ENCODE measurements at places on chromosomes 3 and 15.

DNA sequence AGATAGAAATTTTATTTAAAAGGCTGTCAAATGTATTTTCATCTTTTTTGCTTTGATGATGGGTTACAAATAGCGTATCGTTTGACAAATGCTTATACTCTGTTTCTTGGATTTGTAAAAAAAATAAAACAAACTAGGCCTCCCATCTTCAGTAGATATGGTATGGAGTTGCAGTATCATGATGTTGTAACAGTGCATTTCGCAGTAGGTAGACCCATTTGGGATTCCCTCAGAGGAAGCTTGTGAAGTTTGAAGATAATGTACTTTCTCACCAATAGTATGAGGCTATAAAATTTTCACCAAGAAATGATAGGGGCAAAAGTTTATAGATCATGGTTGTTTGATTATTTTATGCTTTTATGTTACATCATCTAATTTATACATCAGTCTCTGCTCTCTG is 10.8 kb downstream of the MBNL1 start:
- no peak for DNase-seq

- no peak for DNase-seq
Measured at GRCh38 chr15:68378595-68378994, 53.4 kb downstream of the ITGA11 start.

- no peak for DNase-seq
Measured at GRCh38 chr3:115330430-115330829, 183.3 kb upstream of the ZBTB20 start.

GRCh38 chr15:22265970-22266369 is 185.6 kb downstream of the OR4M2 start:
- DNase-seq: no peak

DNA sequence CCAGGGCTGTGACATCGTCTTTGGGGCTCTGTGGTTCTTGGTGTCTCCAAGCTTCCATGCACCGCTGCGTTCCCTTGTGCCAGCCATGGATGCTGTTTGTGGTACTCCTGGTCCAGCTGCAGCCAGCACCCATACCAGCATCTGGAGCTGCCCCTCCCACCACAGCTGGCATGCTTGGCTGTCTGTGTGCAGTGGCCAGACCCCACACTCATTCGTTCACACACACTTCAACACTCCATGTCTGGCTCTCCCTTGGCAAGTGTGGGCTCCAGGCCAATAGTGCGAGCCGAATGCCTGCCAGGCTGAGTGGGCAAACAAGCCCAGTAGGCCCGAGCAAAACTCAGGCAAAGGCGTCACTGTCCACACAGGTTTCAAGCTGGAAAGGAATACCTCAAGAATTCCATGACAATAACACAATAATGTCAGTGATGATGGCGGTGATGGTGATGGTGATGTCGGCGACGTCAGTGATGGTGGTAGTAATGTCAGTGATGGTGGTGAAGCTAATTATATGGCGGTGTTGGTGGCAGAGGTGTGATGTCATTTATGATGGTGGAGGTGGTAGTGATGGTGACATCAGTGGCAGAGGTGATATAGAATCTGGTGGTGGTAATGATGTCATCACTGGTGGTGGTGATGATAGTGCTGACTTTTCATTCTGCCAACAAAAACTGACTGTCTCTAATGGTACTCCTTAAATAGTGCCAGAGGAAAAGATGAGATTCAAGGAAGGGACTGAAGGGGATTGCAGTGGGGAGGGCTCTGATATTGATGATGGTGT is 19.3 kb downstream of the TBC1D21 start:
- no peak for DNase-seq

DNA sequence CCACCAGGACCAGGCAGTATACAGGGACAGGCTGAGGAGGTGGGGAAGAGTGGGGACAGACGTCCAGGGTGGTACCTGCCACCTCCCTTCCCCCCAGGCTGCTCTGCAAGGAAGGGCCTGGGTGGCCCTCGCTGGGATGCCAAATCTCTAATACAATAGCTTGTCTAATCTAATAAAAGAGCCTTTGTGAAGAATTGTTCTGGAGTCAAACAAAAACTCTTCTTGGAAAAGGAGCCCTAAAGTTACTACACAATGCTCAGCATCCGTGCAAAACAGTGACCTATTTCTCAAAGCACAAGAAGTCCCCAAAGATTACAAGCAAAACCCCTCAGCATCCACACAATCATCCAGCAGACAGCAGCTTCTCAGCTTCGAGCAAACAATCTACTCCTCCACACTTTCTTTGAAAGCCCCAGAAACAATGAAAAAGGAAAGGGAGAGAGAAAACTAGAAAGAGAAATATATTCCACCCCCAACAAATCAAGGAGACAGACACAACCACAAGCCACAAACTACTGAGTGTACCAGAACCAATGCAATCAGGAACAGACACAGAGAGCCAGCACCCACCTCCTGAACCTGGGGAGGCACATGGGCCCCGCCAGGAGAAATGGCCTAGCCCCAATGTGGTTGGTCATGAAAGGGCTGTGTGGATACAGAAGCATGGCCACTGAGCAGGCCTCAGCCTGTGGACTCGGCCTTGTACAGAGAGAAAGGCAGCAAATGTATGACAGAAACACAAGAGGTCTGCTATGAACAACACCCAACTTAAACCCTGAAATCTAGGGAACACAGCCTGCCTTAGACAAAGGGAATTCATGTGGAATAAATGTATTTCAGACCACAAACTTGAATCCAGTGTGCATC is 177.1 kb upstream of the CHRNA7 start:
- no peak for DNase-seq

Data from right lobe of liver (tissue), 6 donors.